ENCODE measurements at places on chromosomes 3 and 15.

DNA sequence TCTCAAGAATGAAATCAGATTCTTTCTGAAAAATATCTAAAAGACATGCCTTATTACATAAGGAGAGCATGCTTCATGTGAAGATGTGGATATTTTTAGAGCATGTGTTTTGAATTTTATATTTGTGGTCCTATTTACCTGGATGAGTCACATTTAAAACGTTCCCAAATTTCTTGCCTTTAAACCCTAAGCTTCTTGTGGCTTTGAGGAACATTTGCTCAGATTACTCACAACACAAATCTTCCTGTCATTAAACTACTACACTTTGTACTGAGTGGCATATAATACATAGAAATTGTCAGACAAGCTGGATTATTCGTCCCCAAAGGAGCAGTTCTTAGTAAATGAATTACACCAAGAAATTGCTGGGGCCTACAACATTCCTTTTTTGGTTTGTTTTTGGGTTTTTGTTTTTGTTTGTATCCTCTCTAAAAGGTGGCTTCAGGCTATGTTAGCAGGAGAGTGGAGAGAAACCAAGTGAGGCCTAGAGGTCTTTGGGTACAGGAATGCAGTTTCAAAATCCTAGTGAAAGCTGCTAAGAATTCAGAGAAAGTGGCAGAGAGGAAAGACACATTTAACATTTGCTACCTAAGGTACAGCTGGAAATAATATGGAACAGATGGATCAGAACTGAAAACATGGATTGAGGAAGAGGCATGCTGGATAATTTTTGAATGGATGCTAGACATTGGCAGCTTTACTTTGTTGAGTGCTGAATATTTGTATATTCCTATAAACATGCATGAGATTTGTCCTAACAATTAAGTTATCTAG is 128.1 kb downstream of the RPL22L1 start:
- DNase-seq = no peak

GRCh38 chr15:58285921-58286278 is 145.9 kb upstream of the LIPC start:
- DNase-seq = no peak

GRCh38 chr15:51775967-51776816 is 24.8 kb downstream of the TMOD2 start:
- peak; percentile 28 for DNase-seq

- DNase-seq = no peak
Observed at GRCh38 chr3:189841473-189842205, 210.4 kb downstream of the TP63 start.

GRCh38 chr15:90270502-90271150 is 5.2 kb downstream of the NGRN start:
- DNase-seq = no peak

DNA sequence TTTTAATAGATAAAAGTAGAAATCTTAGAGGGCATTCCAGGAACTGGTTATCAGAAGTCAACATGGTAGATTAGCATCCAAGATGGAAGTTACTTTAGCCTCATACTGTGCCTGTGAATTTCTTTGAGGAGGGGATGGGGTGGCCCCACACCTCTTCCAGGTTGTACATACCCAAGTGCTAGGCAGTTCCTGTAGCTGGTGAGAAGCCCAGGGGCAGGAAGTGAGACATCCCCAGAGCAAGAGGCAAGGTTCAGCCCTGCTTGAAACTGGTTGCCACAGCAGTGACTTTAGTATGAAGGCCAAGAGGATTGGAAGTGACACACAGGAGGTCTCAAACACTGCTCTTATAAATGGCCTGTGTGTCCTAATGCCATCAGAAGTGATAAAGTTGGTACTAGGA is 11.9 kb downstream of the GTPBP8 start:
- peak; percentile 32 for DNase-seq
